ENCODE measurements at places on chromosomes 2 and 18.

DNA sequence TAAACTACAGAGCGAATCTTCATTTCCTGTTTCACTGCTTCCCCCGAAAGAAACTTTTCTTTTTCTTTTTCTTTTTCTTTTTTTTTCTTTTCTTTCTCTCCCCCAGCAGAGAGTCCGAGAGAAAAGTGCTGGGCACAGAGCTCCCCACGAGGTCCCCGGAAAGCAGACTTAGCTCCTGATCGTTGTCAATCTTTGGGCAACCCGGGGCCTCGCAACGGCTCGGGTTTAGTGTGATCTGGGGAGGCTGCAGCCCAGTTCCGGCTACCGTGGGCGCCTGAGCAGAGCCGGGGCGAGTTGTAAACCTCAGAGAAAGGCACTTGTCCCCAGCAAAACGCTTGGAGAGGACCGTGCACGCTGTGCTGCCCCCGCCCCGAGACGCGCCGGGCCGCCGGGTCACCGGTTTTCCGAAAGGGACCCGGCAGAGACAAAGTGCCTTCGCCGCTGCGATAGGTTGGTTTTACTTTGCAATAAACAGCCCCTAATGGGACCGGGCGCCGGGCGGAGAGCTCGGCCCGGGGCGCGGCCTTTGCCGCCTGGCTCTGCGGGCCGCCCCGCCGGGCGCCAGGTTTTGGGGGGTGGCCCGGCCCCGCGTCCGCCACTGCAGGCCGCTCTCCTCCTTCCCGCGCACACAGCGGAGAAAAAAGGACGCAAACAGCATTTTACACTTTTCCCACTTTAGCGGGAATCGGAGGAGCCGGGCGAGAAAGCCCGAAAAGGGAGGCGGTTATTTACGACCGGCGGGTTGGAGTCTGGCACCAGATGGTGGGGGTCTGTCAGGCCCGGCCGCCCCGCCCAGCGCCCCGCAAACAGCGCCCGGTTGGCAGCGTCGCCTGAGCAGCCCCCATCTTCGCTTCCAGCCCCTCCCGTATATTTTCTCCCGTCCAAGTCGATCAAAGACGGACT is 136.0 kb downstream of the INSIG2 start:
- peak; percentile 26 for DNase-seq

GRCh38 chr2:145760781-145761649 is 1241.1 kb upstream of the ZEB2 start:
- DNase-seq = no peak

GRCh38 chr2:237085248-237086221 is at the start of gene COPS8:
COPS8 (plus strand) TSS chr2:237085889; CDS start chr2:237085965, 76 bp downstream.
- DNase-seq = peak; percentile 87

- DNase-seq = no peak
Observed at GRCh38 chr2:194105358-194105757, 1551.7 kb upstream of the SLC39A10 start.

GRCh38 chr2:150095361-150096095 is 391.9 kb downstream of the RND3 start:
- DNase-seq = no peak

- no peak for DNase-seq
Observed at GRCh38 chr2:179098080-179098689, 48.2 kb upstream of the CCDC141 start.

- peak; percentile 31 for DNase-seq
Observed at GRCh38 chr18:23662309-23663263, at the start of gene ANKRD29. ANKRD29 (minus strand) TSS chr18:23662911; CDS start chr18:23662730, 181 bp downstream.

- DNase-seq = no peak
Observed at GRCh38 chr2:2799151-2799697, 468.1 kb upstream of the MYT1L start.

DNA sequence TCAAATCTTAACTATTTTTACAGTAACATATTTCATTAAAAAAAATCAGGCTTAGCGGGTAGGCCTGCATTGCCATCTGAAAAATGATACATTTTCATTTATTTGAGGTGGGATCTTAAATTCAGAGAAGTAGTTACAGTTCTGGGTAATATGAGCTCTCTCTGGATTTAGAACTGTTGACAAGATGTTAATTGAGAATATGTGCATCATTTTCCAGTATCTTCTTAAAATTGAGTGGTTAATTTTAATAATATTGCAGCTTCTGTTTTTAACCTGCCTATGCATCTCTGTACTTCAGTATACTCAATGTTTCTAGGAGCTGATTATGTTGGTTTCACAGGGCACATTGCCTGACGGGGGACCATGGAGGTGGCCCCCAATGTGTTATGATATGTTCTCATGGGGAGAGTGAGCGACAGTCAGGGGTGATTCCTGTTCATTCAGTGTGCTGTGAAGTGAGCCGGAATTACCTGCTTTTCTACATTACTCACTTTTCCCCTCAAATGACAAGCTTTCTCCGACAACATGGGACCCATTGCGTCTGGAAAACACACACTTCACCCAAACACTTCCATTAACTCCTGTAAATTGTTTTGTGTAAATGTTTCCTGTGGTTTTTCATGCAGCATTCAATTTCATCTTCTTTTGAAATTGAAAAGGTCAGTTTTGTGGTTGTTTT is 406.2 kb downstream of the MTX2 start:
- no peak for DNase-seq

DNA sequence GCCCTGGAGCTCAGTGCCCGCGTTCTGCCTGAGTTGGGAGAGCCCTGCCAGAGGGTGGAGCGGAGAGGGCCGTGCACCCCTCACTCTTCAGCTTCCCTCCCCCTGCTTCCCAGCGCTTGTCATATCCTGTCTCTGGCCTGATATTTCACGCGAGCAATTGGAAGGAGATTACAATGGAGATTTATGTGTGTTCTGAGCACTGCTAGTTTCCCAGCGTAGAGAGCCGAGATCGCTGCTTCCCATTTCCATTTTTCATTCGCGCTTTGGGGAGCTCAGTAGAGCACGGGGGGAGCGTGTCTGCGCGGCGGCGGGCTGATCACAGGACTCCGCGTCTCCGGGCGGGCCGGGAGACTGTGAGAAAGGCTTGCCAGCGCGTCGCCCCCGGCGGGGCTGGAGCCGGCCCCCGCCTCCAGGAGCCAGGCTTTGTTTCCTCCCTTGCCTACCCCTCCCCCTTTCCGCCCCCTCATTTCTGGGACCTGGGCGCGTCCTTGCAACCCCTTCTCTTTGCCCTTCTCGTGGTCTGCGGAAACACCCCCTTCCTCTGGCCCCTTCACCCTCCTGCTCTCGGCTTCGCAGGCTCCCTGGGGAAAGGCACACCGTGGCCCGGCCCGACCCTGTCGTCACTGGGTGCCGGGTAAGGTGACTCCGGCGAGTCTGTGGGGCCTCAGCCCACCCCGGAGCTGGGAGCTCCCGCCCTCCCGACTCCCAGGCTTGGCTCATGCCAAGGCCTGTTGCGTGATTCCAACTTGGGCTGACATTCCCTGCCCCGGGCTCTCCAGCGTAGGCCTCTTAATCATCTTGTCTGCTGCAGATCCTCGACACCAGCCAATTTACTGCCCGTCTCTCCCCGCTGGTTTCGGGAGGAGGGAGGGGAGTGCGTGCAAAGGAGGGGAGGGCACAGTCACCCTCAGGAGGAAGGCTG is 5.8 kb downstream of the DLX2 start:
- no peak for DNase-seq

DNA sequence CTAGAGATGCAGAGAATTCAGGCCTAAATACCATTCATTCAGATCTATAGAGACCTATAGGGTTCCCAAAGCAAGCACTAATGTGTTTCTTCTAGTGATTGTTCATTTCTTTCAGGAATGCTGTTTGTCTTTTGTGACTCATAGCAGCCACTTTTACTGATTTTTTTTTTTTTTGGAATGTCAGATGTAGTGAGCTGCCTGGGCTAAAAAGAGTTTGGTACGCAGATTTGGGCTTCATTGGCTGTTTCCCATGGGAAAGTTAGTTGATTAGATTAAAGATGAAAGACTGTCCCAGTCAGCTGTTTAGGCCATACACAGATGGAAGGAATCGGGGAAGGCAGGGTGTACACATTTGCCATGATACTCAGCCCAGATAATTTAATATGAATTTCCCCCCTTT is 87.6 kb downstream of the CDC42EP3 start:
- DNase-seq = no peak

- DNase-seq = no peak
Observed at GRCh38 chr18:70029163-70029562, 81.5 kb upstream of the CD226 start.

DNA sequence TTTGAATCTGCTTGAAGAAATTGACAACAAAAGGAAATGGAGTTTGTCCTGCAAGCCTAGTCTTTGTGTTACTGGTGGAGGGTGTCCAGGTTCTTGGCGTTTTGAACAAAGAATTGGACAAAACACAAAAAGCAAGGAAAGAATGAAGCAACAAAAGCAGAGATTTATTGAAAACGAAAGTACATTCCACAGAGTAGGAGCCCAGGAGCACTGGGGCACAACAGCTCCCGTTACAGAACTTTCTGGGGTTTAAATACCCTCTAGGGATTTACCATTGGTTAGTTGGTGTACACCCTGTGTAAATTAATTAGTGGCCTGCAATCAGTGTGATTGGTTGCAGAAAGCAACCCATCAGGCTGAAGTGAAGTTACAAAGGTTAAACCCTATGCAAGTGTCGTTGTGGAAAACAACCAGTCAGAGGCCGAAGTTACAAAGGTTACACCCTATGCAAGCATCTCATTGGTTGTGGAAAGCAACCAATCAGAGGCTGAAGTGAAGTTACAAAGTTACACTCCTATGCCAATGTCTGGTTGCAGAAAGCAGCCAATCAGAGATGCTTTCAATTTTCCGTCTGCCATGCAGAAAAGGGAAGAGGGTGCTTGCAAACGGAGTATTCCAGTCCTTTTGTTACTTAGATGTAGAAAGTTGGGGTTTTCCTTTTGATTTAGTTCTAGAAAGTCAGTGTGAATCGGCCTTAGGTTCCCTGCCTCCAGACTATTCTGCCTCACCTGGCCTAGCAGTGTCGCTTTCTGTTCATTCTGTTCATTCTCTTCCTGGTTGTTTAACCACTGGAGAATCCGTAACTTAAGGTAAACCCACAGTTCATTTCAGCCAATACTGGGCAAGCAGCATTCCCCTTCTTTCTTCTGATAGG is 47.6 kb upstream of the PTH2R start:
- DNase-seq = no peak

DNA sequence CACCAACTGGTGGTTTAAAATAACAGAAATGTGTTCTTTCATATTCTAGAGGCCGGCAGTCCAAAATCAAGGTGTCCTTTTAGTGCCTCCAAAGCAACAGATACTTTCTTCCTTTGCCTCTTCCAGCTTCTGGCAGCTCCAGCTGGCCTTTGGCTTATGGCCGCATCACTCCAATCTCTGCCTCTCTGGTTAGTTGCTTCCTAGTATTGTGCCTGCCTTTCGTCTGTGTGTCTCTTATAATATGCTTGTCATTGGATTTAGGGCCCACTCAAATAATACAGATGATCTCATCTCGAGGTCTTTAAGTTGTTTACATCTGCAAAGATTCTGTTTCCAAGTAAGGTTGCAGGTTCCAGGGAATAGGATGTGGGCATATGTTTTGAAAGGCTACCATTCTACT is 855.2 kb upstream of the ID2 start:
- no peak for DNase-seq

GRCh38 chr18:10070561-10071000 is 156.8 kb downstream of the VAPA start:
- no peak for DNase-seq
